ENCODE measurements at places on chromosomes 5 and 9.

- no peak for DNase-seq
Observed at GRCh38 chr9:350384-350783, 135.7 kb downstream of the DOCK8 start.

DNA sequence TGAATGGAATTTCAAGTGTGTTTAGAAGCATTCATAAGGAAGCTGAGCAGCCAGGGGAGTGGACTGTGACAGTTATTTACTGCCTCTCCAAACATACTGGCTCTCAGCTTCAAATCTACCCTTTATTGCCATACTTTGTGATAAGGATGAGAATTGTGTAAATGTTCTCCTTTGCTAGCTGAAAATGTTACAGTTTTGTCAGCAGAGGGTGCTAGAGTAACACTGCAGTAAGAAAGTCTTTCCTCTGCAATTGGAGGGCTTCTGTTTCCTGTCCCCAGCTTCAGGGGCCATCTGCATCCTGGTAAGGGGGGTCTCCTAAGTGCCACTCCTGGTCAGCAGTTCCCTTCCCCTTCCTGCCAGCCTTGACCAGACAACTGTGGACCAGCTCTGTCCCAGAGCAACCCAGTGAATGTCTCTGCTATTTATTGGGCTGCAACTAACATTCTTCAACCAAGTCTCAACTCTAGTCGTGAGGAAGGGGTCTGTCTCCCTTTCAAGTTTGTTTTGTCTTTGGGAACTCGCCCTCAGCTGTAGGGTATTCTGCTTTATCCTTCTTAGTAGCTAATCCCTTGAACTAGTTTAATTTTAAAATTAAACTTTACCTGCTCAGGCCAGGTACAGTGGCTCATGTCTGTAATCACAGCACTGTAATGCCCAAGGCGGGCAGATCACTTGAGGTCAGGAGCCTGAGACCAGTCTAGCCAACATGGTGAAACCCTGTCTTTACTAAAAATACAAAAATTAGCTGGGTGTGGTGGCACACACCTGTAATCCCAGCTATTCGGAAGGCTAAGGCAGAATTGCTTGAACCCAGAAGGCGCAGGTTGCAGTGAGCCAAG lies 45.3 kb downstream of the RAPGEF6 start:
- no peak for DNase-seq

DNA sequence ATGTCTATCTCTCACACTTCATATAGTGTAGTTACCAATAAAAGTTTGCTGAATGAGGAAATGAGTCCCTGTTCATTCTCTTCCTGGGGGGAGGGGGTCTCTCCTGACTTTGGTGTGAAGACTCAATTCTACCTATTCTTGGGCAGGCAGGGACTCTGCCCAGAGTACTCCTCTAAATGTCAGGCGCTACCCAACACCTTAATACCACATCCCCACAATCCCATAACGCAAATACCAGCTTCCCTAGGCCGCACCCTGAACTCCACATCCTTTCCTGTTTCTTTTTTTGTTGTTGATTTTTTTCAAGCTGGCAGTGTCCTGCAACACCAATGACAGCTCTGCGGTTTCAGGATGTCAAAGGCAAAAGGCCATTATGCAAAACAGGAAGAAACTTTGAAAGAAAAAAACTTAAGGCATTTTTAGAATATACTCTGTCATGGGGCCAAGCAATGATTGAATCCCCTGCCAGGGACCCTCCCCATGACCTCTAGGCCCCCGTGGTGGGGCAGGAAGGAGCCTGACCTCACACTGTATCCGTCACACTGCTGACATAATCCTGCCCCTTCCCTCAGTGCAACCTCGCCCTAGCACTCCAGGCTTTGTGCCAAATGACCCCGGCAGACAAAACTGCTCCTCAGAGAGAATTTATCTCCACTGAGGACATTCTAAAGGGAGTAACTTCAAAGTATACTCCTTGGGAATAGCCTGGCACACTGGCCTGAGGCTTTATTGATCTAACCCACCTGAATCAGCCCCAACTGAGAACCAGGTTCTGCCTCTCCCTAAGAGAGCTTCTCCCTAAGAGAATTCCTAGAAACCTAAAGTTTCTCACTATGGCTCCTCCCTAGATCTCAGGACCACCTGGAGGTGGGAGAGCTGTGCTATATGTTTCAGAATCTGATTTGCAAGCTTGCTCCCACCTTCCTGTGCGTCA lies 8.0 kb downstream of the B4GALT1 start:
- DNase-seq = no peak

- no peak for DNase-seq
Observed at GRCh38 chr5:58294598-58295305, 165.1 kb downstream of the PLK2 start.

DNA sequence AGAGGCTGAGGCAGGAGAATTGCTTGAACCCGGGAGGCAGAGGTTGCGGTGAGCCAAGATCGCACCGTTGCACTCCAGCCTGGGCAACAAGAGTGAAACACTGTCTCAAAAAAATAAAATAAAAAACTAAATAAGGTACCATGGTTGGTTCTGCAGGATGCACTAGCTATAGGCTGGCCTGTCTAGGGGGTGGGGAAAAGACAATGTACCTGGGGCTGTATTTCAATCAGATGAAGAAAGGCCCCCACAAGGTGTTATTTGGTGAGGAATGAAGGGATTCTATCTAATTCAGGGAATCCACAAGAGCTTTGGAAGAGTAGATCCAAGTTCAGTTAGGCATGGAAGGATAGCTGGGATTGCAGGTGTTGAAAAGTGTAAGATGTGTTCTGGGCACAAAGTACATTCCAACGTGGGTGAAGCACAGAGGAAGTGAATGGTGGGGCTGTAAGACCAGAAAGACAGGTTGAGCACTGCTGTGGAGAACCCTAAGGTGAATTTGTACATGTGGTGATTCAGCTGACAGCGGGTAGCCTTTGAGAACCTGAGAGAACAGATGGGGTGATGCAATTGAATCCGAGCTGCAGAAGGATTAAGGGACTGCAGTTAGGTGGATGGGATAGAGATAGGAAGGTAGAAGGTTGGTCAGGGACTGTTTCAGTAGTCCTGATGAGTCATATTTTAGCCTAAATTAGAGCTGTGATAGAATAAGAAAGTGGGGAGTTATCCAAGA lies 71.8 kb downstream of the CAST start:
- DNase-seq = no peak
